ENCODE measurements at places on chromosomes 6 and 20.

- DNase-seq: no peak
Measured at GRCh38 chr6:164286011-164286410, 871.5 kb downstream of the QKI start.

GRCh38 chr6:35413911-35414310, 38.2 kb upstream of the FANCE start:
- DNase-seq: no peak

GRCh38 chr20:19067986-19068385, 144.5 kb upstream of the SLC24A3 start:
- DNase-seq: no peak

- DNase-seq: no peak
Measured at GRCh38 chr6:33716890-33717632, 5.6 kb upstream of the UQCC2 start.

- DNase-seq: no peak
Measured at GRCh38 chr6:72416744-72417465, 205.0 kb upstream of the KCNQ5 start.

- DNase-seq: no peak
Measured at GRCh38 chr6:49548613-49549304, 1.7 kb upstream of the C6orf141 start.

DNA sequence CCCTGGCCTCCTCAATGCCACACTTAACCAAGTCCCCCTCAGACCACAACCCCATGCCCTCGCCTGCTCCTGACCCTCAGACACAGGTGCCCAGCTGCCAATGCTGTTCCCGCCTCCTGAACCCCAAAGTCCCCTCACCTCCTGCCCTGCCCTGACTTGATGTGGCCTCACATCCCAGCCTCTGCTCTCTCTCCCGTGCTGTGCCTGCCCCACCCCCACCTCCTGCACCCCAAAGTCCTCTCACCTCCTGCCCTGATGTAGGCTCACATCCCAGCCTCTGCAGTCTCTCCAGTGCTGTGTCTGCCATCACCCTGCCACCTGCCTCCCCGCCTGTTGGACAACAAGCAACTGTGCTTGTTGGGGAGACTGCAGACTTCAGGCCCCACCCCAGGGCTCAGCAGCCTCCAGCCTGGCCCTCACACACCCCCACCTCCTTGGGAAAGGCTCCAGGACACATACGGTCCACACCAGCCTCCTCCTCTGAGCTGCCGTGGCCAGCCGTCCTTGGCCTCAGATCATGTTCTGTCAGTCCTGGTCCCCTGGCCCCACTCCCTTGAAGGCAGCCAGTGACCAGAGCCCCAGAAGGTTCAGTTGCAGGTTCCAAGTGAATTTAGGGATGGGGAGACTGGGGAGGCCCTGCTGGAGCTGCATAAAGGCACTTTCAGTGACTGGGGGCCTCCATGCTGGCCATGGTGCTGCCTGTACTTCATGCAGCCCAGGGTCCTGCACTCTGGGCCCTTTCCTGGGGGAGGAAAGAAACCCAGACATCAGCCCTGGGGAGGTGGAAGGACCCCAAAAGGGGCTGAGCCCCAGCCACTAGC, 28.4 kb downstream of the YTHDF1 start:
- DNase-seq: no peak

- DNase-seq: no peak
Measured at GRCh38 chr6:149227796-149228195, 89.7 kb upstream of the TAB2 start.

DNA sequence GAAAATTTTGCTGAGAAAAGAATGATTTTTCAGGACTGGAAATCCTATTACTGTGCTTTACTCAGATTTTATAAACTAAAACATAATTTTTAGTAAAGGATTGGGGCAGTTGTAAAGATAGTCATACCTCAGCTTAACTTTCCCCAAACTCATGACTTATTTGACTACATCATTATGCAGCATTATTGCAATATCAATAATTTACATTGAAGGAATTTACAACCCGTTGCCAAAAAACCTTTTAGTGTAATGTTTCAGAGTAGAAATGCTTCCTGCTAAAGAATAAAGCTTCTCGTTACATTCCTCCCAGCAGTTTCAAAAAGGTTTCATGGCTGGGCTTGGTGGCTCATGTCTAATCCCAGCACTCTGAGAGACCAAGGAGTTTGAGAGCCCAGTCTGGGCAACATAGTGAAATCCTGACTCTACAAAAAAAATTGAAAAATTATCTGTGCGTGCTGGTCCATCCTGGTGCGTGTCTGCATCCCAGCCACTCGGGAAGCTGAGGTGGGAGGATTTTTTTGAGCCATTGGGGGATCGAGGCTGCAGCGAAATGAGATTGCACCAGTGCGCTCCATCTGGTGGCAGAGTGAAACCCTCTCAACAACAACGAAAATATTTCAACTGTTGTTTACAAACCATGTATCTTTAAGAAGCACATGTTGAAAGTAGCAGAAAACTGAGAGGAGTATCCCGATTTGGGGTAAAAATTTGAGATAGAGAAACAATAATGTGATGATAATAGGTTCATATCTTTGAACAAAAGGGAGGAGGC, 4.4 kb downstream of the AMD1 start:
- no peak for DNase-seq

DNA sequence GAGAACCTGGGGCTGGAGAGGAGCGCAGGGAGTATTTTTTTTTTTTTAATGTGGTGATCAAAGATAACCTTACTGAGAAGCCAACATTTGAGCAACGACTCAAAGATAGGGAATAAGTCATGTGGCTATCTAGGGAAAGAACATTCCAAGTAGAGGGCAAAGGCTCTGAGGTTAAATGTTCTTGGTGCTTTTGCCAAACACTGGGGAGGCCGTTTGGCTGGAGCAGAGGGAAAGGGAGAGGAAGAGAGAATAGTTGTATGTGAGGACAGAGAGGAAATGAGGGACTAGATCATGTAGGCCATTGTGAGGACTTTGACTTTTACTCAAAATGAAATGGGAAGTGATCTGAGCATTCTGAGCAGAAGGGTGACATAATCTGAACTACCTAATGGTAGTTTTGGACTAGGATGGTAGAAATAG, 27.8 kb downstream of the ACSS2 start:
- DNase-seq: no peak

DNA sequence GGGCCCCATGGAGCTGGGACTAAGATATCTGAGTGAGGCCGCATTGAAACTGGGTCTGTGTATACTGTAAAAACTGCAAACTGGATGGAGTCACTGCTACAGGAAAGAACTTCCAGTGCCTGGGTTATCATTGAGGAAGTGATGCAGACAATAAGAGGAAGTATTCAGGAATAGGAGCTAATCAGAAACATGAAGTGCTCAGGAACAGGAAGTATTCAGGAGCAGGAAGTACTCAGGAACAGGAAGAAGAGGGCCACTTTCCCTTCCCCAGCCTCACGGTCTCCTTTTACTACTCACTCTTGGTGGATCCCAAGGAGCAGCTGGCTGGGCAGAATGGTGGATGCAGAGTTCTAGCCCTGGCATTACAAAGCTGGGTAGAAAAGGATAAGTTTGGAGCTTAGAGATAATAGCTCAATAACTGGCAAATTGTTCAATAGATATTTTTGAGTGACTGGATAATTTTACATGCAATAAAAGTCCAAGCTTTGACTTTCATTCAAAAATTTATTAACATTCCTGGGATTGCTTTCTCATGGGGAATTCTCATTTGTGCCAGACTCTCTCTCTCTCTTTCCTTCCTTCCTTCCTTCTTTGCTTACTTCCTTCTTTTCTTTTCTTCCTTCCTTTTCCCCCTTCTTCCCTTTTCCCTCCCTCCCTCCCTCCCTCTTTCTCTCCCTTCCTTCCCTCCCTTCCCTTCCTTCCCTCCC, 82.2 kb upstream of the PAX1 start:
- no peak for DNase-seq

DNA sequence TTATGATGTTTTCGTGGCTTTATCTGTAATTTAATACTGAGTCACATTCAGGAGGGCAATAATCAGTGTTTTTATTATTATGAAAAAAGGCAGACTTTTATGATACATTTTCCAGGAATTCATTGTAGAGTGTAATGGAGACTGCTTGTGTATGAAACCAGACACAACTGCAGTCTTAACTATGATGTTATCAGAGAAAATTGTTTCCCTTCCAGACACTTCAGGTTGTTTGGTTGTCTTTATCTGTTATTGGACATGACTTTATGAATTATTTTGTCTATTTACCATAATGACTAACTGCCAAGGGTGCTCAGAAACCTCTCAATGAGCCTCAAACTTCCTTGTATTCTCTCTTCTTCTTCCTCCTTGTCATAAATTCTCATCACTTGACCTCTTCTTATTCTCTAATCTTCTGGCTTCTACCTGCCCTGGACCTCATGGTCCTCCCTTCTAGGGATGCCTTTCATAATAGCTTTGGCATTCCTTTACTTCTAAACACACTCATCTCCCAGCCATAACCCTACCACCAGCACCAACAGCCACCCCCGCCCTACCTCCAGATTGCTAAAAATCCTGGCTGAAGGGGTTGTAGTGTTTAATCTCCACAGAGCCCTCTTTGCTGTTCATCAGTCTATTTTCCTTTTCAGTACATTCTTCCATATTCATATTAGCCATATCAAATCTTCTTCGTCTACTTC, 492.5 kb downstream of the CDKAL1 start:
- DNase-seq: no peak

DNA sequence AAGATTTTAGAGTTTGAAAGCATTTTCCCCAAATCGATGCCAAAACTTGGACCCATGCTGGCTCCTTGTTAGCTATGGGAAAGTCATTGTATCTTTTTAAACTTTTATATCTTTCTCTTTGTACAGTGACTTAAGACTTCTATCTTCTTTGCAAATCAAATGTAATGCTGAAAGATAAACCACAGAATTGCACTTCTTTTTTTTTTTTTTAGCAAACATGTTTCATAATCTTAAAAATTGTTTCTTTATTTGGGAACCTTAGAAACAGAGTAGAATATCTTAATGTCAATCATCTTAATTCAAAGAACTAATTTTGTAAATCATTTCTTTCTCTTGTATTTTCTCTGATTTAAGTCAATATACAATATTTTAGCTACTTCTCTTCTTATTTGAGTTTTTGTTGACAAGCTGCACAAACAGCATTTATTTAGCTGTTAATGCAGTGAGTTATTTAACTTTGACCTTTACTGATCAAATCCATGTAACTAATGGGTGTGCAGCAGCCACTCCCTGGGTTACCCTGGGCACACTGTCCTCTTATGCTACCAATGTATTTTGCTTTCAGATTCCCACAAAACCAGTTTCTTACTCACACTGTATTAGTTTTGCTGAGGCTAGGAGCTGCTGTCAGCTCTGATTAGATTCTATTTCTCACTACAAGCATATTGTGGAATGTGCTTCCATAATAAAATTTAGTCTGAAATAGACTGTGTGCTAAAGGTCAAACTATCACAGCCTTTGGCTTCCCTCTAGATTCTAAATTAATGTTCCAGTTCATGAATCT, 279.6 kb downstream of the ADGB start:
- no peak for DNase-seq

DNA sequence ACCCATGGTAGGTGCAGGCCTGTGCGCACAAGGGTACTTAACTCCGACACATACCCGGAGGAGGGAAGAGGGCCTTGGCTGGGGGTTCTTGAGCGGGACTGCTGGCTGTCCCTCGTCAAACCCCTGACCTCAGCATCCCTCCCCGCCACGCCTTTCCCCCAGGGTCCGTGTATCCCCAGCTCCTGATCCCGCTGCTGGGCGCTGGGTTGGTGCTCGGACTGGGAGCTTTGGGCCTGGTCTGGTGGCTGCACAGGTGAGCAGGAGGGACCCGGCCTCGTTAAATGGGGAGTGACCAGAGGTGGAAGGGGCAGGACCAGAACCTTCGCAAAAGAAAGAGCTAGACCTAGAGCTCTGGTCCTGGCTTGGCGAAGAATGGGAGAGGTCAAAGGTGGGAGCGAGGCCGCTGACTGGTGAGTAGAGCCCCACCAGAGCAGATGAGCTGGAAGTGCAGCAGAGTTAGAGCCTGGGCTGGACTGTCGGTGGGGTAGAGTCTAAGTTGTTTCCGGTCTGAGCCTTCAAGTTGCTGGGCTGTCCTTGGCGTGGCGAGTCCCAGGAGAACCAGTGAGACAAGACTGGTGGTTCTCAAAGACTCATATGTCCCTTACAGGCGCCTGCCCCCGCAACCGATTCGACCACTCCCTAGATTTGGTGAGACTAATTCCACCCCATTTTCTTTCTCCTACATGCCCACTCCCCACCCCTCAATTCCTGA, 963 bp downstream of the MPIG6B start:
- no peak for DNase-seq

GRCh38 chr20:60540591-60540990, 582.4 kb downstream of the CDH26 start:
- no peak for DNase-seq

DNA sequence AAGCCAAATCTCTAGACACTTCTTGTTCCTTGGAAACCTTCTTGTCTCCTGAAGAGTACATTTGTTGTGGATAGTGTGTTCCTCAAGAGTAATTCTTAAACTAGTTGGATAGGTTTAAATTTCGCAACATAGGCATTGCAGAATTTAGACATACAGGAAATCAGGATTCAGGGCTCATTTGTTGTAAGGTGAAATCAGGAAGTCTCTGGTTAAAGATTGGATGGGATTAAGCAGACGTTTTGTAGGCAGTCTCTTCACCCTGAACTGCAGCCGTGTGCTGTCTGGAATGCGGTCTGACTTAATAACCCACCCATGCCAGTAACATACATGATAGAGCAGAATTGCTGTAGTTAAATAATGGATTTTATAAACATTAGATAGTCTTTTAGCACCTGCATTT, 21.7 kb downstream of the HIVEP1 start:
- DNase-seq: no peak

Data from activated T-helper 1 cell treated with anti-CD3 and anti-CD28 coated beads, Interleukin-2, amount 50 U/mL, for 16 hours (primary cell).